Breast epithelium (tissue), 4 donors: ENCODE measurements at places on chromosomes 4 and X. TPM values are rescaled to one million over a fixed set of nuclear protein-coding genes. Genes with fewer than 3 reads are reported as not detected.

Gene ZXDB
- total RNA-seq = 22.4 TPM

Gene MAGEE2
- total RNA-seq = not detected

Gene CT45A9
- not detected for total RNA-seq

Gene FAM9C
- not detected for total RNA-seq

Gene PRKX
- total RNA-seq = 9.4 TPM

Gene IL1RAPL1
- 0.44 TPM for total RNA-seq

Gene RAB9B
- total RNA-seq = 3.4 TPM

Gene ERAS
- 0.73 TPM for total RNA-seq

Gene PABPC4L
- total RNA-seq = 0.96 TPM

DNA sequence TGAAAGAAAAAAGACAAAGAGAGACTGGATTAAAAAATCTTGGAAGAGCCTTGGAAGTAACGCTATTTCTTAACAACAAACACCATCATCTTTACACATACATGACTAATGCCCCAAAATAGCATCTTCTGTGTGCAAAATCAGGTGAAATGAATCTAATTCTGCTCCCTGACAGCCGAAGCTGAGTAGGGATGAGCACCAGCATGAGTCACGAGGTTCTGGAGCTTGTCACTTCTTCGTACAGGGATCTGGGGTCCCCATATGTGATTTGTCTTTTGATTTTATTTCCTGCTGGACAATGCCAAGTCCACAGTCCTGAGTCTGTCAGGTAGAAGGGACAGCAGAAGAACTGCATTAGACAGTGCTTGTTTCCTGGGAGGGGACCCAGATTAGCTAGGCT lies 55.9 kb downstream of the OSTC start:
- H3K4me3 ChIP-seq = no peak overlapping the region
- H3K4me1 ChIP-seq = no peaks in the 10 kb centered on the region
- DNase-seq = no peak
- H3K27ac ChIP-seq = no peak overlapping the region
- no peaks in the 10 kb centered on the region for H3K27me3 ChIP-seq
- no peaks in the 10 kb centered on the region for H3K36me3 ChIP-seq

DNA sequence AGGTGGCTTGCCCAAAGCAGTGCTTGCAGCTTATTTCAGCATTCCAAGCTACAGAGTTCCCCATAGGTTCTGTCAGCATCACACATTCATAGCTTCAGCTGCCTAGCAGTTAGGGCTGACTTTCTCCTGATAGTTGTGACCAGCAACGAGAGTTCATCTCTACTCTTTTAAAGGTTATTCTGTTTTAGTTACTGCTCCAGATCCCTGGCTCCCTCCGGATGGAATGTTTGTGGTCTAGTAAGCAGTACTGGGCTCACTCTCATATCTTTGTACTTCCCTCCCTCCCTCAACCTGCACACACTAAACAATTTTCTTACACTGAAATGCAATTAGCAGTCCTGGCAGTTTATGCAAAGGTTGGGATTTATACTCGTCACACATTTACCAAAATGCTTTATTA lies 43.9 kb downstream of the PTTG2 start:
- DNase-seq = no peak
- H3K27me3 ChIP-seq = no peaks in the 10 kb centered on the region
- no peak overlapping the region for H3K27ac ChIP-seq
- H3K4me1 ChIP-seq = no peaks in the 10 kb centered on the region
- H3K36me3 ChIP-seq = no peaks in the 10 kb centered on the region

GRCh38 chr4:130233377-130234047 lies 1137.6 kb downstream of the C4orf33 start:
- no peaks in the 10 kb centered on the region for H3K36me3 ChIP-seq
- no peak for DNase-seq
- H3K27ac ChIP-seq = no peak overlapping the region
- no peaks in the 10 kb centered on the region for H3K27me3 ChIP-seq
